Uterus (tissue), 4 donors: ENCODE measurements at places on chromosomes 6 and 20.

GRCh38 chr6:76166297-76166696 is 93.8 kb upstream of the IMPG1 start:
- H3K27me3 ChIP-seq = no peaks in the 10 kb centered on the region
- no peak overlapping the region for H3K4me3 ChIP-seq
- no peak for DNase-seq
- H3K36me3 ChIP-seq = no peaks in the 10 kb centered on the region
- no peak overlapping the region for H3K27ac ChIP-seq

- DNase-seq = no peak
- no peak overlapping the region for H3K27ac ChIP-seq
- H3K4me3 ChIP-seq = no peak overlapping the region
- peaks cover 9% of the 10 kb centered on the region for H3K4me1 ChIP-seq
- H3K27me3 ChIP-seq = no peaks in the 10 kb centered on the region
Observed at GRCh38 chr20:17971300-17972013, 2.6 kb downstream of the MGME1 start.

- no peaks in the 10 kb centered on the region for H3K27me3 ChIP-seq
- H3K4me3 ChIP-seq = no peak overlapping the region
- H3K27ac ChIP-seq = no peak overlapping the region
- DNase-seq = no peak
- H3K36me3 ChIP-seq = no peaks in the 10 kb centered on the region
Observed at GRCh38 chr6:43359381-43359780, 10.1 kb downstream of the ZNF318 start.

DNA sequence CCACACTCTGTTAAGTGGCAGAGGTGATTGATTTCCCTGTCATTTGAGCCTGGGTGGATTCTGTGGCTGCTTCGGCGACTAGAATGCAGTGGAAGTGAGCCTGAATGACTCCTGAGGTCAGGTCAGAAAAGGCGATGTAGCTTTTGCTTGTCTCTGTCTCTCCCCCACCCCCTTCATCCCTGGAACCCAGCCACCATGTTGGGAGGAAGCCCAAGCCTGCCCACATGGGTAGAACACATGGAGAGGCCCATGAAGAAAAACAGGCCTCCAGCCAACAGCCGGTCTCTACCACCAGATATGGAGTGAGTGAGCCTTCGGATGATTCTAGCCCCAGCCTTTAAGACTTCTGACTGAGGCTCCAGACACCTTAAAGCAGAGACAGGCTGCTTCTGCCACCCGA is 181.0 kb downstream of the TFAP2C start:
- no peaks in the 10 kb centered on the region for H3K27me3 ChIP-seq
- H3K36me3 ChIP-seq = no peaks in the 10 kb centered on the region

GRCh38 chr6:143696664-143697000 is 18.9 kb downstream of the PHACTR2 start:
- no peaks in the 10 kb centered on the region for H3K36me3 ChIP-seq
- H3K27ac ChIP-seq = peak overlapping the region; percentile 58
- peaks cover 18% of the 10 kb centered on the region for H3K4me1 ChIP-seq
- no peaks in the 10 kb centered on the region for H3K27me3 ChIP-seq
- no peak for DNase-seq
- no peak overlapping the region for H3K4me3 ChIP-seq

DNA sequence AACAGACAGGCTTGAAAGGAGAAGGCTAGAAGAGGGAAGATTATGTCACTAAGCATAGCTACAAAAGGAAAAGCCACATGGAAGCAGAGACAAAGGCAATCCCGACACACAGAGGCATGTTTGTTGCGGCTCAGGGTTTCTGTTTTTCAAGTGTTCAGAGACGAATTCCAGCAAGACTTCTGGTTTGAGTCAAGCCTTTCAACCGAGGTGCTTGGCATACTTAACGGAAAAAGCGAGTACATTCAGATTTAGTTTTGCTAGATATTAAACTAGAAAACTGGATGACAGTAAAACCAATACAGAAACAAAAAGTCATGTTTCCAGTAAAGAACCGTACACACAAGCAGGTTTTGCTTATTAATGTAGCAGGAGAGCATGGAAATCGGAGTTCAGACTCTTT is 27.2 kb downstream of the MCUR1 start:
- no peaks in the 10 kb centered on the region for H3K27me3 ChIP-seq
- DNase-seq = no peak
- H3K36me3 ChIP-seq = no peaks in the 10 kb centered on the region
- H3K27ac ChIP-seq = peak overlapping the region; percentile 44

GRCh38 chr6:137102050-137102848 is 57.5 kb upstream of the IL20RA start:
- H3K4me3 ChIP-seq = no peak overlapping the region
- no peaks in the 10 kb centered on the region for H3K36me3 ChIP-seq
- no peak overlapping the region for H3K27ac ChIP-seq
- no peaks in the 10 kb centered on the region for H3K4me1 ChIP-seq
- no peaks in the 10 kb centered on the region for H3K27me3 ChIP-seq
- no peak for DNase-seq

GRCh38 chr20:1874450-1875182 is 20.6 kb upstream of the SIRPA start:
- H3K27me3 ChIP-seq = no peaks in the 10 kb centered on the region
- no peak for DNase-seq
- H3K27ac ChIP-seq = no peak overlapping the region
- no peaks in the 10 kb centered on the region for H3K4me1 ChIP-seq
- H3K4me3 ChIP-seq = no peak overlapping the region

- no peaks in the 10 kb centered on the region for H3K36me3 ChIP-seq
- DNase-seq = no peak
- no peak overlapping the region for H3K4me3 ChIP-seq
- no peak overlapping the region for H3K27ac ChIP-seq
- H3K27me3 ChIP-seq = no peaks in the 10 kb centered on the region
- no peaks in the 10 kb centered on the region for H3K4me1 ChIP-seq
Observed at GRCh38 chr6:9025228-9025627, 589.9 kb upstream of the SLC35B3 start.

DNA sequence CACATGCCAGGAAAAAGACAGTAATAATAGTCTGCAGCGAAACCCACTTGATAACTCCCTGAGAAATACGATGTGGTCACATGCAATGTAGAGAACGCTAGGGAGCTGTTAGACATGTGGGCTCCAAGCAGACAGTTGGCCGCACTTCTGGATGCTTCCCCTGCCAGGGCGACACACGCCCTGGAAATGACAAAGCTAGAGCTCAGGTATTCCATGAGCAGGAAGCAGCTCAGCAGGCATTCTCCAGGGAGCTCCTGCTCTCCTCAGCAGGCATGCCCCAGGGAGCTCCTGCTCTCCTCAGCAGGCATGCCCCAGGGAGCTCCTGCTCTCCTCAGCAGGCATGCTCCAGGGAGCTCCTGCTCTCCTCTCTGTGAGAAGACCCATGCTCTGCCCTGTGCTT is 52.4 kb upstream of the NXT1 start:
- DNase-seq = no peak
- no peaks in the 10 kb centered on the region for H3K4me1 ChIP-seq
- no peaks in the 10 kb centered on the region for H3K36me3 ChIP-seq
- no peaks in the 10 kb centered on the region for H3K27me3 ChIP-seq
- H3K27ac ChIP-seq = no peak overlapping the region

DNA sequence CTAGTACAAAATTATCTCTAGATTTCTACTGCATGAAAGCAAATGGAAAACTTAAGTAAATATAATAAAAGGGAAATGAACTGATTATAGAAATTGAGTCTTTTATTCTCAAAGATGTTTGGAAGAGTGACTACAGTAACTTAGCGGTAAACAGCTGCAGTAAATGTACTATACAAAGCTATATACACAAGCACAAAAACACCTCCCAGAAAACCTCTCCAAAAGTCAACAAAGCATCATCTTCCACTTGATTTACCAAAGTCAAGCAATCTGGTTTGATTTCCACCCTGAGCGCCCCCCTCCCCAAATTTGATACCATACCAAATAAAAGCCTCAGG is 142.1 kb upstream of the SHLD1 start:
- H3K27ac ChIP-seq = peak overlapping the region; percentile 97
- H3K4me3 ChIP-seq = no peak overlapping the region
- DNase-seq = no peak
- no peaks in the 10 kb centered on the region for H3K4me1 ChIP-seq
- H3K27me3 ChIP-seq = no peaks in the 10 kb centered on the region
- H3K36me3 ChIP-seq = no peaks in the 10 kb centered on the region

GRCh38 chr6:73747289-73747688 is 51.3 kb downstream of the CD109 start:
- DNase-seq = no peak
- H3K4me1 ChIP-seq = no peaks in the 10 kb centered on the region
- H3K27me3 ChIP-seq = no peaks in the 10 kb centered on the region

DNA sequence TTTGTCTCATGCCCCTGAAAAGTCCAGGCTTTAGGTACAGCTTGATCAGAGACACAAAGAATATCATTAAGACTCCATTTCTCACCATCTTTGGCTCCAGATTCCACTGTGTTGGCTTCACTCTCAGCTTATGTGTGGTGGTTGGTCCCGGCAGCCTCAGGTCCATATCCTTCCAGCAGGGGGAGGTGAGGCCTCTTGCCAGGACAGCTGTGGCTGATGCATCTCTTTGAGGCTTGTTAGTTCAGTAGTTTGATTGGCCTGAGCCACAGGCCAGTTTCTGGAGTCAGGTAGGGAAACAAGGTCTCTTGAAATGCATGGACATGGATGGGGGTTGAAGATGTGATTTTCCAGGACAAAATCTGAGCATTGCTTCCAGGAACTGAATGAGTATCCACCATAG is 62.4 kb downstream of the JAG1 start:
- H3K27ac ChIP-seq = peak overlapping the region; percentile 18
- no peak overlapping the region for H3K4me3 ChIP-seq
- peak; percentile 59 for DNase-seq
- H3K27me3 ChIP-seq = no peaks in the 10 kb centered on the region

DNA sequence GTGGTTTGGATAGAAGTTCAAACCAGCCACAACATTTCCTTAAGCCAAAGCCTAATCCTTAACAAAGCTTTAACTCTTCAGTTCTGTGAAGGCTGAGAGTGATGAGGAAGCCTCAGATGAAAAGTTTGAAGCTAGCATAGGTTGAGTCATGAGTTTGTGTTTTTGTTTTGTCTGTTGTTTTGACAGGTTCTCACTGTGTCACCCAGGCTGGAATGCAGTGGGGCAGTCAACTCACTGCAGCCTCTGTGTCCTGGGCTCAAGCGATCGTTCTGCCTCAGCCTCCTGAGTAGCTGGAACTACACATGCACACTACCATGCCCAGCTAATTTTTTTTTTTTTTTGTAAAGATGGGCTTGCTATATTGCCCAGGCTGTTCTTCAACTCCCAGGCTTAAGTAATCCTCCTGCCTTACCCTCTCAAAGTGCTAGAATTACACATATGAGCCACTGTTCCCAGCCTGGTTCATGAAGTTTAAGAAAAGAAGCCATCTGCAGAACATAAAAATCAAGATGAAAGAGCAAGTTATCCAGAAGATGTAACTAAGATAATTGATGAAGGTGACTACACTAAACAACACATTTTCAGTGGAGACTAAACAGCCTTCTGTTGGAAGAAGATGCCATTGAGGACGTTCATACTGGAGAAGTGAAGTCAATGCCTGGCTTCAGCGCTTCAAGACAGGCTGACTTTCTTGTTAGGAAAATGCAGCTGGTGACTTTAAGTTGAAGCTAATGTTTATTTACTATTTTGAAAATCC is 96.2 kb downstream of the SMAP1 start:
- DNase-seq = no peak
- no peak overlapping the region for H3K4me3 ChIP-seq
- H3K27ac ChIP-seq = no peak overlapping the region
- no peaks in the 10 kb centered on the region for H3K27me3 ChIP-seq
